Chondrocyte (in vitro differentiated cells): ENCODE measurements at places on chromosomes 16 and 17. TPM values are rescaled to one million over a fixed set of nuclear protein-coding genes. Genes with fewer than 3 reads are reported as not detected.

OR2C1 gene
- total RNA-seq: not detected in 3 replicates

OR1A1 gene
- not detected in 3 replicates for total RNA-seq

HOXB4 gene
- not detected in 3 replicates for total RNA-seq

AIPL1 gene
- not detected in 3 replicates for total RNA-seq

IL17C gene
- total RNA-seq: not detected in 3 replicates

TXNDC17 gene
- 71.5 to 76.2 TPM (median 76.1 TPM) in 3 replicates for total RNA-seq

ZNF48 gene
- 10.6 to 11.8 TPM (median 10.8 TPM) in 3 replicates for total RNA-seq

RPRML gene
- not detected in 3 replicates for total RNA-seq

SEPTIN12 gene
- not detected in 3 replicates for total RNA-seq

NDRG4 gene
- total RNA-seq: 5.8 to 8.7 TPM (median 6.0 TPM) in 3 replicates

USP43 gene
- 2.6 to 4.3 TPM (median 2.7 TPM) in 3 replicates for total RNA-seq

DNA sequence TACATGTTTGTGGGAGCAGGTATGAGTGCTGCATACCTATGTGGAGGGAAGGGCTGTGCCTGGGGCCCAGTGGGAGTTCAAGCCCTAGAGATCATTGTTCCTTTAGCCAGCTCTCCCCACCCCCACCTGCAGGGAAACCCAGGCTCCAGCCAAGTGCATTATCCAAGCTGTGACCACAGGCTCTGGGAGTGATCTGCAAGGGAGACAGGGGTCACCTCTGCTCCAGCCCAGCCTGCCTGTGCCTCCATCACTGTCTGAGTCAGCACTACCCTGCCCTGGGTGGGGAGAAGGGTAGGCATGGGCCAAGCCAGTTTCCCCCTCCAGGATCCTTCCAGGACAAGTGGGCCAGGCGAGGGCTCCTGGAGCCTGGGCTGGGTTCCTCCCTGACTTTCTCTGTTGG is 32.1 kb upstream of the SBK1 start:
- no peak overlapping the region for H3K27ac ChIP-seq
- DNase-seq: no peak
- peaks cover 10% of the 10 kb centered on the region for H3K4me1 ChIP-seq
- H3K4me3 ChIP-seq: no peak overlapping the region
- peaks cover 2% of the 10 kb centered on the region for H3K36me3 ChIP-seq
- H3K27me3 ChIP-seq: peaks cover 35% of the 10 kb centered on the region

DNA sequence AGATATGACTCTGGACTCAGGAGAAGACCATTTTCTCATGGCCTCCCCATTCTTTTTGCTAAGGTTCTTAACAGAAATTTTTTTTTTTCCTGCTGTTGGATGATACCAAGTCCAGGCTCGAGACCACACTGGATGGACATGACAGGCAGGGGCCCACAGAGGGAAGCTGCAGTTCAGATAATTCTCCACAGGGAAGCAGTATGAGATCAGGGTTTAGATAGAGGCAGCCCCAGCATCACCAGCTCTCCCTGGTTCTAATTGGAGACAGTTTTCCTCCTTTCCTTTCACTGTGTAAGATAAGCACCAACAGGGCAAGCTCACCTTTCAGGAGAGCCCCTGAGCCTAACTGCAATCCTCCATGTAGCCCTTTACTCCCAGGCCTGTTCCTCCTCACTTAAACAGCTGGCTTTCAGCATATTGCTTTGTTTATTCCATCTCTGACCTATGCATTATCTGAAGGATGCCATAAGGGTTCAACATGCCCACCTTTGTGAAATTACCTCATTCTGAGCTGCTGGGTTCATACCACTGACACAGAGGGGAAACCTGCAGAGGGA is 108.1 kb downstream of the SNX11 start:
- peaks cover 74% of the 10 kb centered on the region for H3K27me3 ChIP-seq
- H3K27ac ChIP-seq: no peak overlapping the region
- DNase-seq: no peak
- H3K4me3 ChIP-seq: no peak overlapping the region

GRCh38 chr17:21160401-21160800 is 33.6 kb downstream of the DHRS7B start:
- peaks cover 5% of the 10 kb centered on the region for H3K36me3 ChIP-seq
- H3K4me3 ChIP-seq: no peak overlapping the region
- no peak for DNase-seq
- H3K27ac ChIP-seq: peak overlapping the region; percentile 97
- peaks cover 49% of the 10 kb centered on the region for H3K4me1 ChIP-seq

DNA sequence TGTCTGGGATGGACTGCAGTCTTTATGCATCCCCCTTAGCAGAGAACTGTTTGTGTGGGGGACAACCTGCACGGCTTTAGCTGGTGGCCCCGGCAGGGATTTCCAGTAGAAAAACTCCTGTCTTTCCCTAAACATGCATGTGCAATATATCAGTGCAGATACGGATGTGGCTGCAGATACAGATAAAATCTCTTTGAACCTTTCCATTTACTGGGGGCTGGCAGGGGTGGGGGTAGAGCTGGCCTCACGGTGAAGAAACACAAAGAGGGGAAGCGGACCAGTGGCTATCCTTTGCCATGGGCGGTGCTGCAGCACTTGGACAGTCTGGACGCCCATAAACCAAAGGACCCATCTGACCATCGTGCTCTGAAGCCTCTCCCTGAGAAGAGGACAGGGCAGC is 201.3 kb downstream of the ZFHX3 start:
- H3K27me3 ChIP-seq: no peaks in the 10 kb centered on the region
- H3K4me3 ChIP-seq: no peak overlapping the region
- H3K4me1 ChIP-seq: peaks cover 92% of the 10 kb centered on the region
- H3K27ac ChIP-seq: peak overlapping the region; percentile 96
- DNase-seq: no peak

DNA sequence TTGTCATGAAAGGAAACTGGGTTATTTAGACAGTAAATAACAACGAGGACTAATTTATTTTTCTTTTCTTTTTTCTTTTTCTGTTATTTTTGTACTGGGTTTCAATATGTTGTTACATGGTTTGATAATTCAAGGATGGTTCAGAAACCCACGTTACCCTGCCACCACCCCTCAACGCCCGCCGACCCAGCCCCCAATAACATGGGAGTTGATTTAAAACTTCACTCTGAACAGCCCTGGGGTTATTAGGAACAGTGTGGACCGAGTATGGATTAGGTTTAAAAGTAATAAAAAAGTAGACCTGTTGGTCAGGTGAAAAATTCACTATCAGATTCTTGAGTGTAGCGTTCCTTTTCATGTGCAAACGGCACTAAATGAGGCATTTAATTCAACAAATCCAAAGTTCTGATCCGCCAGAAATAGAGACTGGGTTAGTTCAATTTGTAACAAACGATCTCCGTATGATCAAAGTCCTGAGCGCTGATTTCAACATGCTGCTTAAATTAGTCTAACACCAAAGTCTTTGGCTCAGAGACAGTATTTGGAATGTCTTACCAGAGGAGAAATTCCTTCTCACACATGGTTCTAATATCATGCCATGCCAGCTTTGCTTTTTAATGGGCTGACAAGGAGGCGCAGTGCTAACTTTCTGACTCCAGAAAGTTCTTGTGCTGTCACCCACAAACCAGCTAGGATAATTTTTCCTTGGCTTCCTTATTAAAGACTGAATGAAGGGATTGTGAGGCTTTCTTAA is 173.1 kb upstream of the IRX3 start:
- H3K27ac ChIP-seq: no peak overlapping the region
- DNase-seq: no peak
- no peak overlapping the region for H3K4me3 ChIP-seq
- peaks cover 13% of the 10 kb centered on the region for H3K27me3 ChIP-seq
- peaks cover 15% of the 10 kb centered on the region for H3K4me1 ChIP-seq

GRCh38 chr16:52993179-52993578 is 59.5 kb downstream of the CHD9NB start:
- no peaks in the 10 kb centered on the region for H3K36me3 ChIP-seq
- no peak overlapping the region for H3K27ac ChIP-seq
- DNase-seq: no peak
- peaks cover 1% of the 10 kb centered on the region for H3K27me3 ChIP-seq
- H3K4me3 ChIP-seq: no peak overlapping the region

GRCh38 chr17:37406635-37407461 is at the start of the genes ACACA and TADA2A:
Gene ACACA (minus strand): TSS chr17:37406836. CDS start chr17:37406299, 537 bp downstream.
Gene TADA2A (plus strand): TSS chr17:37406886. CDS start chr17:37411366, 4,480 bp downstream.
- peaks cover 43% of the 10 kb centered on the region for H3K4me1 ChIP-seq
- no peaks in the 10 kb centered on the region for H3K27me3 ChIP-seq
- H3K36me3 ChIP-seq: peaks cover 7% of the 10 kb centered on the region

GRCh38 chr17:48996722-48997102 is 473 bp upstream of the IGF2BP1 start:
- no peak for DNase-seq
- H3K36me3 ChIP-seq: peaks cover 3% of the 10 kb centered on the region
- peaks cover 36% of the 10 kb centered on the region for H3K4me1 ChIP-seq
- peak overlapping the region; percentile 93 for H3K4me3 ChIP-seq

DNA sequence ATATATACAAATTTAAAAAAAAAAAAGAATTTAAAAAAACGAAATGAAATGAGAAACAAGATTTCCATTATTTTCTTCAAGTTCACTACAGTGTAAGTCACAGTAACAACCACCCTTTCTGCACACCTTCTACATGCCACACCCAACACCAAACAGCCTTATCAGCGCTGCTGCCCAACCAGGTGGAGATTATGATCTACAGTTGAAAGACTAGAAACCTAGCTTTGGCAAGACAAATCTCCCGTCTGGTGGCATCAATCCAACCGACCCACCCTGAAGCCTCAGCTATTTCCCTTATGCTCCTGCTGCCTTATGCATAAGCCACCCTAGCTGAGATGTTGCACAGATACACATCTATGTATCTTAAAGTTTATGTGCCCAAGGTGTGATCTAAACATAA is 60.8 kb downstream of the PARN start:
- H3K27me3 ChIP-seq: no peaks in the 10 kb centered on the region
- no peak for DNase-seq
- H3K27ac ChIP-seq: no peak overlapping the region

DNA sequence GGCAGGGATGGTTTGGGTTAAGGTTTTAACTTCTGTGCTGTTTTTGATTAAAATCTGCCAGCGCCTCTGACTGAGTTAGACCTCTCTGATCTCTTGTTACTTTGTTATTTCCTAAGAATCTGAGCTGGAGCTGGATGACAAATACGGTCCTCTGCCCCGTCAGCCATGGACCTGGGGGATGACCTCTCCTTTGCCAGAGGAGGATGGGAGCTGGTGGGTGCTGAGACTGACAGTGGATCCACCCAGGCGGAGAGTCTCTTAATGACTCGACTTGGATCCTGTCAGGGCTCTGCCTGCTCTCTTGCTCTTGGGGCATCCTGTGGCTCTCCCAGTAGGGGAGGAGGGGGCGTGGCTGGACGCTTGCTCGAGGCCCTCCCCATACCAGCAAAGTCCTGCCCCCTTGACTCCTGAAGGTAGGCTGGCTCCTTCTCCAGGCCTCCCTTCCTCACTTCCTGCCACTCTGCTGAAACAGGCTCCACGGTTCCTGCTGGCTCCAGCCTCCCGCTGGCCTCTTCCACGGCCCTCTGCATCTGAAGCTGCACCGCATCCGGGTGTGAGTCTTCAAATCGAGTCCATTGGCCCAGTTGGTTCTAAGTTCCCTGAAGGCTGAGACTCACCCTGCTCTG is 24.8 kb upstream of the MAP3K14 start:
- H3K4me3 ChIP-seq: peak overlapping the region; percentile 41
- no peaks in the 10 kb centered on the region for H3K36me3 ChIP-seq
- DNase-seq: no peak
- peaks cover 30% of the 10 kb centered on the region for H3K4me1 ChIP-seq

DNA sequence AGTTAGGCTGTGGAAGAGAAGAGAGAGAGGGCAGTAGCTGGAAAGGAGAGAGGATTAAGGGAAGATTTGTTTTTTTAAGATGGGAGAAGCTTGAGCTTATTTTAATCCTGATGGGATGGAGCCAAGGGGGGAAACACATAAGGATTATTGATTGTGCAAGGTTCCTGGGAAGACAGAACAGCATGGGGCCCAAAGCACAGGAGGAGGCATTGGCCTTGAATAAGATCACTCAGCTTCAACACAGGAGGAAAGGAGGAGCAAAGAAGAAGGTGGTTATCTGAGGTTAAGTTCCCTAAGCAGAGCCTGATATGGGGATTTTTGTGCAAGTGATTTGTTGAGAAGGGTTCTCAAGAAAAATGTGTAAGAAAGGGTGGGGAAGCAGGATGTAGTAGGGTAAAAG is 169.8 kb downstream of the ABCC12 start:
- H3K27ac ChIP-seq: no peak overlapping the region
- peaks cover 19% of the 10 kb centered on the region for H3K27me3 ChIP-seq
- no peak for DNase-seq
- peaks cover 3% of the 10 kb centered on the region for H3K4me1 ChIP-seq

DNA sequence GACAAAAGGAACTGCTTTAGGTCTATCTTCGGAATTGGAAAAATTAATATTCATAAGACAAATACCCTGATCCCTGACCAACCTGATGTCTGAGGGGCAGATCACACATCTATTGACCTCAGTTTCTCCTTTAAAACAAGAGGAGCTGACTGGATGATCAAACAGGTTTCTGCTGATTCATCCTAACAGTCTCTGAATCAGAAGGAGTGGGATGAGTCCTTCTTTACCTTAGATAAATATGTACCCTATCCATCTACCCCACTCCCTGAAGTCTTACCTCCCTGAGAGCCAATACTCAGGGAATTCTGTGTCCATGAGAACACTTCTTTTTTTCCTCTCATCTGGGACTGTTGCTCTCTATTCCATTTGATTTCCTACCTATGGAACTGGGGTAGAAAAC is 80.3 kb upstream of the CRHR1 start:
- DNase-seq: no peak
- H3K4me1 ChIP-seq: no peaks in the 10 kb centered on the region
- peaks cover 45% of the 10 kb centered on the region for H3K27me3 ChIP-seq
- no peak overlapping the region for H3K4me3 ChIP-seq
- H3K27ac ChIP-seq: no peak overlapping the region
- no peaks in the 10 kb centered on the region for H3K36me3 ChIP-seq

DNA sequence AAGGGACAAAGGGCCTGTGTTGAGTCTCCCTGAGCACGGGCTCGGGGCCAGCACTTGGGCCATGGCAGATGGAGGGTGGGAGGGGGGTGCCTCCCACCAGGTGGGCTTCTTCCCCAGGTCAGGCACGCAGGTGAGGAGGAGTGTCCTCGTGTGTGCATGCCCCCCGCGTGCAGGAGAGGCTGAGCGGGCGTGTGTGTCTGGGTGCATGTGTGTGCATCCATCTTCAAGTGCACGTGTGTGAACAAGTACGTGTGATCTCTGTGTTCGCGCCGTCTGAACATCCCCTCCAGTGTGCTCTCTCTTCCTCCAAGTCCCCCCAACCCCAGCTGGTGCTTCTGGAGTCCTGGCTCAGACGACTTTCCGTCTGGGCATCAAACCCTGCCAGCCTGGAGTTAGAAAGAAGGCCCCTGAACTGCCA is 2.7 kb upstream of the ZG16B start:
- H3K27ac ChIP-seq: no peak overlapping the region
- H3K27me3 ChIP-seq: peaks cover 13% of the 10 kb centered on the region
- no peak overlapping the region for H3K4me3 ChIP-seq
- DNase-seq: no peak
- H3K36me3 ChIP-seq: no peaks in the 10 kb centered on the region

DNA sequence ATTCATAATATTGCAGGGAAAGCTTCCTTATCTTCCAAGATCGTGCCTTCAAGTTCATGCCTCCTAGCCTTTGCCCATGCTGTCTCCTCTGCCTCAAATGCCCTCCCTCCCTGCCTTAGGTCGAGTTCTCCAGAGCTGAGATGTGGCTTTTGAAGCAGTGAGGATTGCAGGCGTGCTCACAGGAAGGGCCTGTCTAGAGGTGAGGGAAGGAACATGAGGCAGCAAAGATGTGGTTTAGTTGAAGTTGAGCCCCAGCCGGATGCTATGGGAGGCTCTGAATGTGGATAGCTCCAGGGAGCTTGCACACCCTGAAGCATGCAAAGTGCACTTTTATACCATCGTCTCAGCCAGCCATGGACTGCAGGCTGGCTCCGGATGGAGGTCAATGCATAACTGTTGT is 754.6 kb upstream of the EEF2KMT start:
- no peaks in the 10 kb centered on the region for H3K4me1 ChIP-seq
- H3K27me3 ChIP-seq: no peaks in the 10 kb centered on the region
- no peaks in the 10 kb centered on the region for H3K36me3 ChIP-seq

GRCh38 chr16:88281858-88282563 is 100.7 kb upstream of the ZNF469 start:
- no peaks in the 10 kb centered on the region for H3K27me3 ChIP-seq
- H3K4me1 ChIP-seq: no peaks in the 10 kb centered on the region
- H3K27ac ChIP-seq: no peak overlapping the region
